ENCODE measurements at places on chromosomes 2 and 18.

GRCh38 chr2:75499534-75499933 lies 61.2 kb downstream of the EVA1A start:
- DNase-seq, result no peak

DNA sequence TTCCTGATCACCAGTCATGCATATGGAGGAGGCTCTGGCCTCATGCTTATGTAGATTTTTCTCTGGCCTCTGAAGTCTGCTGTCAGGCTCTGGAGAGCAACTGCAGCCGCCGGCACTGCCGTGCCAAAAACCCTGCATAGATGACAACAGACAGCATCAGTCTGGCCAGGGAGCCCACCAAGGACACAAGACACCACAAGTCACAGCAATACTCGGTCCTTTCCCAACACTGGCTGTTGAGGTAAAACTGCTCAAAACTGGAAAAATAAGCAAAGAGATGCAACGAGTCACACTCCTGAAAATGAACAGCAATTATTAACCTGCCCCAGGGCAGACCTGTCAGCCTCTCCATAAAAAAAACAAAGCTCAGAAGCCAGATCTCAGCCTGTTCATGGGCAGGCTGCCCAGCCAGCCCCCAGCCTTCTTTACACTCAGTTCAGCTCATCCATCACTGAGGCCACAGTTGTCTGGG lies 186.0 kb upstream of the RAB6C start:
- no peak for DNase-seq

GRCh38 chr2:98487806-98488189 lies 43.1 kb downstream of the INPP4A start:
- no peak for DNase-seq

DNA sequence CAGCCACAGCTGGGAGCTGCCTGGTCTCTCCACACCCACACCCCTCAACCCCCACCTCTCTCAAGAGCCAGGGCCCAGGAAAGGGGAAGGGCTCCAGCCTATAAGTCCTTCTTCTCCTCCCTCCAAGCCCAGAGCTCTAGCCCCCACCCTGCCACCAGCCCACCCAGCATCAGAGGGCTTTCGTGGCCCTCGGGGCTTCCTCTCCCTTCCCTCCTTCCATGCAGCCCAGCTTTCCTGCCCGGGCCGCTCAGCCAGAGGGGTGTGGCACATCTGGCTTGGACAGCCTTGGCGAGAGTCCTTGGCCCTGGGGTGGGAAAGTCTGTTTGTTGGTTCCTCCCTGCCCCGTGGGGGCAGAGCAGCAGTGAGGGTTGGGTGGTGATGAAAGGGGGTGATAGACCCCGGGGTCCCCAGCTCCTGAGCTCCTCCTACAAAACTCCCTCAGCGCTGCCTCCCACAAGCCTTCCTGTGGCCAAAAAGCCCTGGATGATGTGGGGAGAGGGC lies 7.0 kb downstream of the TNS1 start:
- no peak for DNase-seq

DNA sequence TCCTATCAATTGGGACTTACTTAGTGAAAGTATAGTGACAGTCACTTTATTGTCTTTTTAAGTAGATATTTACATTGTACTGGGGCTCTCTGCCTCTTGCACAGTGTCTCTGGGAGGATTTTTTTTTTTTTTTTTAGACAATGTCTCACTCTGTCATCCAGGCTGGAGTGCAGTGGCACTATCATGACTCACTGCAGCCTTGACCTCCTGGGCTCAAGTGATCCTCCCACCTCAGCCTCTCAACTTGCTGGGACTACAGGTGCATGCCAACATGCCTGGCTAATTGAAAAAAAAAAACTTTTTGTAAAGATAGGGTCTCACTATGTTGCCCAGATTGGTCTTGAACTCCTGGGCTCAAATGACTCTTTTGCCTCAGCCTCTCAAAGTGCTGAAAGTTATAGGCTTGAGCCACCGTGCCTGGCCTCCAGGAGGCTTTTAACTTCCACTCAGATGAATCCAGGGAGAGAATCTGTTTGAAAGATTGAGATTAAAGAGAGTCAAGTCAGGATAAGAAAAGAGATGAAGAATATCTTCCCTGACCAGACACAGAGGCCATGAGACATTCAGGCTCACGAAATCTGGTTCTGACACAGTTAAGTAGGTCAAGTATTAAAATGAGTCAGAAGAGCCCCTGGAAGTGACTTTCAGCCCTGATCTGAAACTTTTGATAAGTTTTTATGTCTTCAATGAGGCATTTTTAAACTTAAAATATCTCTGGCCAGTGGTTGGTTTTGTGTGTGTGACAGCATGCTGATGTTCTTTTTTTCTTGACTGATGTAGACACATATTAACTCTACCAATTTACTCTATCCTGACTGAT lies 18.3 kb downstream of the ARHGEF33 start:
- DNase-seq, result no peak

GRCh38 chr2:27336173-27336572 lies 13.3 kb upstream of the MPV17 start:
- DNase-seq, result no peak
